ENCODE measurements at places on chromosomes 6 and 20.

DNA sequence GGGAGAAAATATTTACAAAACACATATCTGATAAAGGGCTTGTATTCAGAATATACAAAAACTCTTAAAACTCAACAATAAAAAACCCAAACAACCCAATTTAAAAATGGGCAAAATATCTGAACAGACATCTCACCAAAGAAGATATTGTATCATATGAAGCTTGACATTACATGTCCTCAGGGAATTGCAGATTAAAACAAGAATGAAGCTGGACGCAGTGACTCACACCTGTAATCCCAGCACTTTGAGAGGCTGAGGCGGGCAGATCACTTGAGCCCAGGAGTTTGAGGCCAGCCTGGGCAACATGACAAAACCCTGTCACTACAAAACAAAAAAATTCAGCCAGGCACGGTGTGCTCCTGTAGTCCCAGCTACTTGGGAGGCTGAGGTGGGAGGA is 135.4 kb upstream of the AKIRIN2 start:
- no peak for DNase-seq

- DNase-seq: no peak
Measured at GRCh38 chr20:36493051-36493800, 48.1 kb upstream of the MYL9 start.

DNA sequence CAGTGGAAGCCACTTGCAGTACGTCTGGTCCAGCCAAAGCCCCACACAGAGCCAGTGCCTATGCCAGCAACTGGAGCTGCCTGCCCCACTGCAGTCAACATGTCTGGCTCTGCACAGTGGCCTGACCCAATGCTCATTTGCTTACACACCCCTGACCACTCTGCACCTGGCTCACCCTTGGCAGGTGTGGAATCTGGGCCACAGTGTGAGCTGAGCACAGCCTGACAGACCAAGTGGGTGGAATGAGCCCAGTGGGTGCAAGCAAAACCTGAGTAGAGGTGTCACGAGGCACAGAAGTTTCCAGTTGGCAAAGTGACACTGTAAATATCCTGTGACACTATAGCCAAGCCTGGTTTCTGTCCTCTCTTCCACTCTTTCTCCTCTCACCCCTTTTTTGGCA is 49.5 kb downstream of the GGTLC1 start:
- no peak for DNase-seq

DNA sequence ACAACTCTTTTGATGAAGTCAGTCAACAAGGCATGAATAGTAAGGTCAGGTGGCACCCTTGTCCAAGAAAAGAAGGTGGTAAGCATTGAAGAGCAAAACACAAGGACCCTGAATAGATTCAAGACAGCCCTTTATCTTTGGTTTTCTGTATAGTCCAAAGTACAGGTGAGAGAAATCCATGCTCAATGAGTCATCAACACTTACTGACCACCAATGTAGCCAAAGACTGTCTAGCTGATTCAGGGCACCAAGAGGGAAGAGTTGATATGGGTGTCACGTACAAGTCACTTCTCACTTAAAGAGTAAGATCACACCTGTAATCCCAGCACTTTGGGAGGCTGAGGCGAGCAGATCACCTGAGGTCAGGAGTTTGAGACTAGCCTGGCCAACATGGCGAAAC is 528.3 kb downstream of the CD83 start:
- no peak for DNase-seq

DNA sequence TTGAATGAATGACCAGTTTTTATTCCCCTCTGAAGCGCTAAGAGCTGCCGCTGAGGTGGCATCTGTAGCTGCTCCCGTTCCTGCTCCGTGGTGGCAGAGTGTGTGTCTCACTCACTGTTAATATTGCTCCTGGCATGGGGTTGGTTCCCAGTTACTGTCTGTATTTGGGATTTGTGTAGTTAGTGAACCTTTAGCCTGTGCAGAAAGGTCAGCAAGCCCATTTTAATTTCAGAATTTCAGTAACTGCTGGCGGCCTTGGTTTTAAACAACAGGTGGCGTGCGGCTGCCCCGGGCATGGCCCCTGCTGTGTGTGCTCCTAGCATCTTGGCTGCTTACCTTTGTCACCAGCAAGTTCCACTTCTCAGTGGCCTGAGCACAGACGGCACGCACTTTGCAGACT is 54.1 kb upstream of the SLC22A1 start:
- no peak for DNase-seq

DNA sequence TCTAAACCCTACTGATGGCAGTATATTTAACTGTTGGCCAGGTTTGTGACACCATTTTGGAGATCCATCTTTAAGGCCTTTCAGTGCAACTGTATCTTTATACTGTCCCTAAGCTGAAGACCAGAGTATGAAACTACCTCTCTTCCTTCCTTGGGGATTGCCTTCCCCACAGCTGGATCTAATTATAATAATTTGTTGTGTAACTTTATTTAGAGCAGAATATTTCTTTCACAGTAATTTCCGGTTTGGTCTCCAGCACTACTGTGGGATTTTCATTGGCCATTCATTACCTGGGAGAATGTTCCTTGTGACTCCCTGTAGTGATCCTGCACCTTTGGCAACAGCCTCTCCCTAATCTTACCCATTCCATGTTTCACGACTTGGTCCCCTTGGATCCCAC is 75.2 kb downstream of the AKAP7 start:
- no peak for DNase-seq

GRCh38 chr20:61732511-61733210 is 333.0 kb downstream of the TAF4 start:
- no peak for DNase-seq

DNA sequence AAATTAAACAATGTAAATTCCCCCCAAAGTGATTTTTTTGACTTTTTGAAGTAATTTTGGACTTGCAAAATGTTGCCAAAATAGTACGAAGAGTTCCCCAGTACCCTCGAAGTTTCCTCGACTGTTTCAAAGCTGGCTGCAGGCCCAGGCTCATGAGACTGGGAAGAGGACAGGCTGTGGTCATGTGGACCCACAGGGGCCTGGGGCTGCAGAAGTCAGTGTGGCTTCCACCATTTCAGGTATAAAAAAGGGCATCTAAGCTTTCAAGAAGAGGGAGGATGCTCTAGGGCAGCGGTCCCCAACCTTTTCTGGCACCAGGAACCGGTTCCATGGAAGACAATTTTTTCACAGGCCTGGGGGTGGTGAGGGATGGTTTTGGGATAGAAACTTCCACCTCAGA is 75.0 kb downstream of the PTPN1 start:
- DNase-seq: no peak

DNA sequence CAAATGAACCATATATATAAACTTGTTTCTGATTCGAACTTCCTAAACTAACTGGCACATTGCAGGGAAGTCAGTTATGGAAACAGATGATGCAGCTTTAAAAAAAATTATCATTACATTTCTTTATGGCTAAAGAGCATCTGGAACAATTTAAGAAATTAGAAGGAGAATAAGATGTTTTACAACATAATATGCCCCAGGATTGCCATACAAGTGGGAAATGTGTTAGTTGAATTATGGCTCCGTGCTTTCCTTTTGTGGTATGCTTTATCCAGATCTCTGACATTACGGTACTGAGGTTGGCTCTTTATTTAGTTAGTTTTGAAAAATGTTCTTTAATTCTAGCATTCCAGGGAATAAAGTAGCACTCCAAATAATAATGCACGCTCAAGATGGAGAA is 343.0 kb upstream of the ZFP64 start:
- no peak for DNase-seq

DNA sequence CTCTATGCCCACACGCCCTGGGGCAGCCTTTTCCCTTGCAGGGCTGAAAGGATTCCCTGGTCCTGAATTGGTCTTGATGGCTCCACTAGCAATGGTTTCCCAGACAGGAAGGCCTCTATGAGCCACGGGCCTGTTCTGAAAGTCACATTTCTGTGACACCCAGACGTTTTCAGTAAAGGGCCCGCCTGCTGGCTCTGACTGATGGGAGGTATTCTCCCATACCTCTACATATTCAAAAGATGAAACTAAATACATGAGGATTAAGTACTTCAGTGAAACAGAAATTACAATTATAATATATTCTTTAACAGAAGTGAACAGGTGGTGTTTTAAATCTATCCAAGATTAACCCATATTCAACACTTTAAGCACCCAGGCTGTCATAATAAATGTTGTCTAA is 629.8 kb downstream of the CDH26 start:
- DNase-seq: no peak

DNA sequence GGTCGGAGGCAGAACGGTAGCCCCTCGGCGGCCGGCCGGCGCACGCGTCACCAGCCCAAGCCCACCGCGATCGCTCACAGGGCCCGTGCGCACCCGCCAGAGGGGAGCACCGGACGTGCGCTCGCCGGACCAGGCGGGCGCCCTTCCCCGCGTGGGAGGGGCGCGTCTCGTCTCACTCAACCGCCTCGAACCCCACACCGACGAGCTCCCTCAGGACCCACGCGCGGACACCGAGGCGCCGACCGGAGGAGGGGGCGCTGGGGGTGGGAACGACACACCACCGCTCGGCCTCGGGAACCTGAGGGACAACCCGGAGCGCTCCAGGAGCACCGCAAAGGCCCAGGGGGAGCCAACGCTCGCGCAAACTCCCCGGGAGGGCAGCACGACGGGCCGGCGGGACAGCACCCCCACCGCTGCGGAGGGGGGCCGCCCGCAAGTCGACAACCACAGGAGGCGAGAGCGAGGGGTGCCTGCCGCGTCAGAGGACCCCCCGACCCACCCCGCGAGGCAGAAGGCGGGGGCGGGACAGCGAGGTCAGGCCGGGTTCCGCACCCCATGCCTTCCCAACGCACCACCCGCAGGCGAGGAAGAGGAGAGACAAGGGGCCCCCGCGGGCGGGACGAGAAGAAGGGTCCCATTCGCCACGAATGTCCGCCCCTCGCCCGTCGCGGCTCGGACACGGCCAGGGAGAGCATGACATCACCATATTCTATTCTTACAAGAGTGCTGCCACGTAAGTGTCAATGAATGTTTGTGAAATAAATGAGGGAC is 512.7 kb upstream of the ZNF337 start:
- no peak for DNase-seq

DNA sequence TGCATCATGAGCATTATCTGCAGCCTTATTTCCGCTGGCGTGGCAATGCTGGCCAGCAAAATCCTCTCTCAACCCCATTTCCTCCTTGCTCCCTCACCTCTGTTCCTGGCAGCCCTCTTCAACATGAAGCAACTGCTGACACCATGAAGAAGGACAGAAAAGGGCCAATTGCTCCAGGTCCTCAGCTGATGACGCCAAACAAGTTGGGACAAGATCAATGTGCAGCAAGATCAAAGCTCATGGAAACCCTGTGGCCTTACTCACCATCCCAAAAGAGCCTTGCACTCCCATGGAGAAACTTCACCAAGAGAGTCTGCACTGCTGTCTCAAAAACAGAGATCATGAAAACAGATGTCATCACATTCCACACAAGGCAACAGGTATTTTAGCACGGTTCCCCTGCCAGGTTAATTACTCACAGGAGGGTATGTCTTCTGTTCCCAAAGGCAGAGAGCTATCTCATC is 7.4 kb downstream of the GFOD1 start:
- DNase-seq: no peak

- no peak for DNase-seq
Measured at GRCh38 chr20:48401359-48401758, 426.4 kb downstream of the PREX1 start.

DNA sequence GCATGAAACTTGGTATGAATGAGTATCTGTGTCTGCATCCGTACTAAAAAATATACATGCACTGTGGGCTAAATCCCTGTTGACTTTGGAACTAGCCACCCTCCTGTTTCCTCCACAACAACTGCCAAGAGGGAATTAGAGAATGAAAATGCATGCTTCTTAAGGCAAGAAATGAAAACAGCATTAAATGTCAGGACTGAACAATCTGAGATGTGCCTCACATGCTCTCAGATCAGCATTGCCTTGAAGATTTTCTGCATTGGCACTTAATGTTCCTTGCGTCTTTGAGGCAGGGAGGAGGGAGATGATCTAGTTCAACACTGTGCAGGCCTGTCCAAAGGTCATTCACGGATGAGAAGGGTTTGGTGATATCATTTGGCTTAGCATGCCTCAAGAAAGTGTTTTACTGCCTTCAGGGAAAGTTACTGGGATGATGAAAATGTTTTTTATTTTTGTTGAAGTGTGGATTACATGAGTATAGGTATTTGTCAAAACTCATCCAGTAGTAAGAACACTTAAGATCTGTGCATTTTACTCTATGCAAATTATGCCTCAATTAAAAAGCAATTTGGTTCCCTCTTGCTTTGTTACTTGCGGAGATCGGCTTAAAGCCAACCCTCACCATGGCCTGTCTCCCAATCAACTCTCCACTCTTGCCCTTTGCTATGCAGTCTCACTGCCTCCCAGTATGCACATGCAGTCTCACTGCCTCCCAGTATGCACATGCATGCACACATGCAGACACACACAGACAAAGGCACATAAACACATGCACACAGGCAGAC is 47.5 kb upstream of the RIN2 start:
- DNase-seq: no peak

DNA sequence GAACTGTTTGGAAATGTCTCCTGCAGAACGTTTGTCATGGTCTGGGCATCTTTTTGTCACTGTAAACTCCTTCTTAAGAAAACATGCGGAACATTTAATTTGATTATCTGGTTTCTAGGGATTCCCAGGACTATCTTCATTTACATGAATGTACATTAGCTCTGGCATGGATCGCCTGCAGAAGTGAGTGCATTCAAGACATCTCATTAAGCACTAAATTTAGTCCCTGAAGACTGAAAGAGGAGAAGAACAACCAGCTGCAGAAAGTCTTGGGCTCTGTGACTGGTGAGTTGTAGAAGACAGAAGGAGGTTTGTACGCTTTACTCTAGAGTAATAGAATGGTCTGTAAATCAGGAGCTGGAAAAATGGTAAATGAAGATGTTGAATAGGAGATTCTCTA is 540.7 kb downstream of the BCKDHB start:
- DNase-seq: no peak

- no peak for DNase-seq
Measured at GRCh38 chr6:134309983-134310605, 7.8 kb downstream of the SGK1 start.

GRCh38 chr6:106522562-106523250 is 106.6 kb downstream of the RTN4IP1 start:
- no peak for DNase-seq

- DNase-seq: no peak
Measured at GRCh38 chr6:166105341-166106075, 62.1 kb downstream of the TBXT start.

DNA sequence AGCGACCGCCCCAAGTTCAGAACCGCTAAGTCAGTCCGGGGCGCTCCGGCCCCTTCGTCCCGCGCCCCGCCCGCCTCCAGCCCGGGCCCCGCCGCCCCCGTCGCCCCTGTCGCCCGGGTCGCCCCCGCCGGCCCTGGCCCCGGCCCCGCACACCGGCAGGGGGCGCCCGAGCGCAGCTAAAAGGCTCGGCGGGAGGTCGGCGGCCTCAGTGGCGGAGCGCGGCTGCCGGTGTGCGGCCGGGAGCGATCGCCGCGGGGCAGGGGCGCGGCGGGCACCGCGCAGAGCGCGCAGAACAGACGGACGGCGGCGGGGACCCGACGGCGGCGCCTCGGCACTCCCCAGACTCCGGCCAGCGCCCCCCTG is at the start of gene FNDC1:
FNDC1 (plus strand) TSS at position 208 of the 363 bp plus-strand sequence. CDS start 197 bp downstream, outside the sequence.
- no peak for DNase-seq

All from HS-5 (cell line).